ENCODE measurements at places on chromosomes 6 and 20. TPM values are rescaled to one million over a fixed set of nuclear protein-coding genes. Genes with fewer than 3 reads are reported as not detected.

CYP39A1 gene
- not detected for total RNA-seq

- DNase-seq = no peak
These were observed 149.7 kb upstream of the SIM1 start for GRCh38 chr6:100614386-100614785.

GRCh38 chr6:153210083-153210482 is 79.0 kb upstream of the RGS17 start:
- DNase-seq = no peak

- no peak for DNase-seq
These were observed 81.3 kb downstream of the MOXD1 start for GRCh38 chr6:132320007-132320406.

DNA sequence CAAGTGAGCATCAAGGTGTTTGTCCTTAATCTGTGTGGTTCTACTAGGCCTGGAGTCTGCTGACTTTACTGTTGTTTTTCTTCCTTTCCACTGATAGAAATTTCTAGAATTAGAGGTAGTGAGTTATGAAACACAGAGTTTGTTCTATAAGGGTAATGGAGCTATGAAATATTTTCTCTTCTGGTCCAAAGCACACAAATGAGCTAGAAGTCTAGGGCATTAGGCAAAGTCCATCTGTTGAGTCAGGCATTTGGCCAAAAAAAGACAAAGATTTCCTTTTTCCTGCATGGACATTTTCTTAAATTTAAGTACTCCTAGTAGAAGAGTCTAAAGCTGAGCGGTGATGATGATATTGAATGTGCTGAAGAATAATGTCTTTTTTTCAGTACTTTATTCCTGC is 174.3 kb upstream of the STXBP5 start:
- DNase-seq = no peak

SLC16A10 gene
- total RNA-seq = 0.05 TPM

GRCh38 chr20:22559711-22560318 is 24.6 kb downstream of the FOXA2 start:
- DNase-seq = no peak
